T-helper 2 cell (primary cell): ENCODE measurements at places on chromosomes 1 and 21.

- DNase-seq, result no peak
These were observed 18.5 kb downstream of the LRRC41 start for GRCh38 chr1:46284597-46285564.

GRCh38 chr1:200890818-200891773 lies 3.6 kb upstream of the INAVA start:
- DNase-seq, result no peak

DNA sequence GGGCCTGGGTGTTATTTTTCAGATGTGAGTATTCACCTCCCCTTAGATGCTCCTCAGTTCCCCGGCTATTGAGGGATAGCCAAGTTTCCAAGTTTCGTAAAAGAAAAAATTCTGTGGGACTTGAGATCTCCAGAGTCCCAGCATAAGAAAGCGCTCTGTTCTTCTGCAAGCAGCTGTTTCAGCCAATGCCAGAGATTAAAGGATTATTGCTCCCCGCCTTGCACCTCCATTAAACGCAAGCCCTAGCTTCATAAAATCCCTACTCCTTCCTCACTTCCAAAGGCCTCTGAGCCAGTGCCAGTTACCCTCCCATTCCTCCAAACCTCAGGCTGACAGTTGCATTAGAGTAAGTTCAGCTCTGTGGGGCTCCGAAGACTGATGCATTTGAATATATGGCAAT lies 56.4 kb downstream of the CHIA start:
- DNase-seq, result no peak

DNA sequence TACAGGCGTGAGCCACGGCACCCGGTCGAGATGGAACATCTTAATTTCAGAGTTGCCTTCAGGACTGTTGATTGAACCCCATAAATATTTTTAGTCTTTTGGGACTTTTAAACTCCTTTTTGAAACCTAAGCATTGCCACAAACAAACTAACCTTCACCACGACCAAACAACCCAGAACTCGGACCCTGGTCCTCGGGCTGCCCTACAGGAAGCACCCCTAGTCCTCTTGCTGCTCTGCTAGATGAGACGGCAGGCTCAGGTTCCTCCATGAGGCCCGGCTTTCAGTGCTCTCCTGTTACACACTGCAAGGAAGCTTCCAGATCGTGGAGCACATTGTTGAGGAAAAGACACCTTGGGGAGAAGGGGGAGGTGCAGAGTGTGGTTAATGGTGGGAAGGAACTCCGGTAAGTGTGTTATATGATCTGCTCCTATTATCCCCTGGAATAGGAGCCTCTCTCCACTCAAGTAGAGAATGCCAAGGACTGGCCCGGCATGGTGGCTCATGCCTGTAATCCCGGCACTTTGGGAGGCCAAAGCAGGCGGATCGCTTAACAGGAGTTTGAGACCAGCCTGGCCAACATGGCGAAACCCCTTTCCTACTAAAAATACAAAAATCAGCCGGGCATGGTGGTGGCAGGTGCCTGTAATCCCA lies 5.7 kb downstream of the EPHX1 start:
- DNase-seq, result no peak

- DNase-seq, result no peak
These were observed 77.9 kb downstream of the PRDM16 start for GRCh38 chr1:3146907-3147306.

DNA sequence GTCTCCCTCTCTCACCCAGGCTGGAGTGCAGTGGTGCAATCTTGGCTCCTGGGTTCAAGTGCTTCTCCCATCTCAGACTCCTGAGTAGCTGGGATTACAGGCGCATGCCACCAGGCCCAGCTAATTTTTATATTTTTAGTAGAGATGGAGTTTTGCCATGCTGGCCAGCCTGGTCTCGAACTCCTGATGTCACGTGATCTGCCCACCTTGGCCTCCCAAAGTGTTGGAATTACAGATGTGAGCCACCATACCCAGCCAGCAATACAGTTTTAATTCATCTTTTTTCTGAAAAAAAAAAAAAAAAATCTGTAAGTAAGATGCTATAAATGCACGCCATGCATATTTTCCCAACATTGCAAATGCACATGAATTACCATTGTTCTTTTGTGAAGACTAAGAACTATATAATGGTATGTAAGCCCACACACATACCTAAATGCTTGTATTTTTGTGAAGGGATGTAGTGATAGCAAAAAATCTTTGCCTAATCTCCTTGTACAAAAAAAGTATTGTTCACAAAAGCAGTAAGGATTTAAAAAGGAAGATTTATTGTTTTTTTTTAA lies 8.0 kb downstream of the LAMC2 start:
- DNase-seq, result no peak
